Left lung (tissue), 14 donors: ENCODE measurements at places on chromosomes 1 and 21. TPM values are rescaled to one million over a fixed set of nuclear protein-coding genes. Genes with fewer than 3 reads are reported as not detected.

DNA sequence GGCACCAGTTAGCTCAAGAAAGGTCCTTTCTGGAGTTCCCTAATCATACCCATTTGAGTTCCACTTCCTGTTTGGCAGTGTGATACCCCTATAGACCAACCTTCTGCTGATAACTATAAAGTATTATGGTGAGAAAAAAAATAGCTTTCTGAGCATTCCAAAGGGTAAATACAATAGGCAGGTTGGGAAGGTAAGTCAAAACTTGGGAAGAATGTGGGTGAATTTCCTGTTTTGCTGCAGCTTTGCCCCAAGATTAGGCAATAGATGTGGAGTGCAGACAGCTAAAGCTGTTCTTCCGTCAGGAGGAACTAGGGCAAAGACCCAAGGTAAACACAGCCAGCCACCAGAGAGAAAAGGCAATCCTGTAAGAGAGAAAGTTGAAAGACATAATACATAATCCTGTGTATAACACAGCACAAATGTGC, 49.9 kb upstream of the GUCA2A start:
- no peaks in the 10 kb centered on the region for H3K27me3 ChIP-seq
- H3K4me3 ChIP-seq: no peak overlapping the region
- H3K36me3 ChIP-seq: no peaks in the 10 kb centered on the region
- H3K4me1 ChIP-seq: peaks cover 29% of the 10 kb centered on the region
- DNase-seq: no peak

- H3K27me3 ChIP-seq: no peaks in the 10 kb centered on the region
- DNase-seq: no peak
- H3K36me3 ChIP-seq: no peaks in the 10 kb centered on the region
- no peak overlapping the region for H3K4me3 ChIP-seq
Measured at GRCh38 chr1:72094209-72094608, 188.1 kb downstream of the NEGR1 start.

DNA sequence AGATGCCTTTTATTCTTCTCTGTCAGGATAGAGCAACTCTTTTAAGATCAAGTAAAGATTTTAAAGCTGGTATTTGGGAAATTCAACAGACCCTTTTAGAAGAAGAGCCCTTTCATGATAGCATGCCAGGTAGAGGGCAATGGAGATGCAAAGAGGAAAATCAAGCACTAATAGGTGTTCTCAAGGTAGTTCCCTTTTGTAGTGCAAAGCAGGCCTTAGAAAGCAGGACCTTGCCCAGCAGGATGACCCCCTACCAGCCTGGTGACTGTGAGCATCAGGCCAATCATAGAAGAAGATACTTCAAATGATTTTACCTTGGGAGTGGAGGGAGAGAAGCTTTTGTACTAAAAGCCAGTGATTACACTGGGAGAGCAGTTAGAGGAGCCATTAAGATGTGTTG, 381.4 kb upstream of the ZRANB2 start:
- no peak overlapping the region for H3K27ac ChIP-seq
- H3K36me3 ChIP-seq: no peaks in the 10 kb centered on the region
- no peak for DNase-seq
- H3K4me3 ChIP-seq: no peak overlapping the region
- no peaks in the 10 kb centered on the region for H3K4me1 ChIP-seq

MAP3K21 gene
- total RNA-seq: 6.0 TPM

- DNase-seq: no peak
- no peak overlapping the region for H3K4me3 ChIP-seq
- H3K27me3 ChIP-seq: no peaks in the 10 kb centered on the region
- no peak overlapping the region for H3K27ac ChIP-seq
- no peaks in the 10 kb centered on the region for H3K36me3 ChIP-seq
- H3K4me1 ChIP-seq: no peaks in the 10 kb centered on the region
Measured at GRCh38 chr1:116806245-116806644, 52.0 kb downstream of the CD2 start.
